ENCODE measurements at places on chromosomes 16 and 17.
A peak's percentile ranks its signal among the peaks of the same experiment; 100 is the strongest.

- DNase-seq, result no peak
These were observed 770 bp downstream of the CCNF start for GRCh38 chr16:2429771-2430663.

- no peak for DNase-seq
These were observed 108.9 kb upstream of the GSE1 start for GRCh38 chr16:85504242-85504641.

DNA sequence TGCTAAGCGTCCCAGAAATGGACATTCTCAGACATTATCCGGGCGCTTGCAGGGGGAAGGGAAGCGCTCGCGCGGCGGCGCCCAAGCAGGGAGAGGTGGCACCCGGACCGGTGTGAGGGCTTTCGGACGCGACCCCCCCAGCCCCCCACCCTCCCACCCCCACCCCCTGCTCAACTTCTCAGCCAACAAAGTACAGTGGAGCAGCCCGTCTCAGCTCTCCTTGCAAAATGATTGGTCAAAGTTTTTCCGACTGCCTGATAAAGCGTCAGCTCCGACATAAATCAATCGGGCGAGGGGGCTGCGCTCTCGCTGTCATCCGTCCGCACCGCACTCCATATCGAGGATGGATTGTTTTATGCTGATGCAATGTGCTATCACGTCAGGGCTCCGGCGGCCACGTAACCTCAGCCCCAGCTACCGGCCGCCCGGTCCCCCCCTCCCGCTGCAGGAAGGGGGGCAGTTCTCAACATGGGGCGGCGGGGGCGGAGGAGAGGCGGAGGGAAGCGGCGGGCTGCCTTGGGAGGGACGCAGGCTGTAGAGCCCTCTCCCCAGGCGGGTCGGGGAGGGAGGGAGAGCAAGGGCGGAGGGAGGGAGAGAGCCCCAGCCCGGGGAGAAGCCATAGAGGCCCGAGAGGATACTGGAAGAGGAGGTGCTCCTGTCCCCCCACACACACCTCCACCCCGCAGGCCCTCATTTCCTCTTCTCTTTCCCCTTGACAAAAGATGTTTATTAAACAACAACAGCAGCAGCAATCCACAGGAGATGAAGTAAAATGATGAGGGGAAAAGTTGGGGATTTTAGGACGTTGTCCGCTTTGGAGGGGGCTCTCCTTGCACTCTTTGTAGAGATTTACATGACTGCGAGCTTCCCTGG lies at the start of gene HOXB9:
TSS of gene HOXB9 (minus strand) at position 114 of the 873 bp plus-strand sequence. CDS start at position 25, 89 bp downstream.
- DNase-seq, result no peak

GRCh38 chr16:59180083-59180476 lies 446.0 kb upstream of the GOT2 start:
- DNase-seq, result no peak

- no peak for DNase-seq
These were observed 676 bp downstream of the CPD start for GRCh38 chr17:30379303-30379902.

DNA sequence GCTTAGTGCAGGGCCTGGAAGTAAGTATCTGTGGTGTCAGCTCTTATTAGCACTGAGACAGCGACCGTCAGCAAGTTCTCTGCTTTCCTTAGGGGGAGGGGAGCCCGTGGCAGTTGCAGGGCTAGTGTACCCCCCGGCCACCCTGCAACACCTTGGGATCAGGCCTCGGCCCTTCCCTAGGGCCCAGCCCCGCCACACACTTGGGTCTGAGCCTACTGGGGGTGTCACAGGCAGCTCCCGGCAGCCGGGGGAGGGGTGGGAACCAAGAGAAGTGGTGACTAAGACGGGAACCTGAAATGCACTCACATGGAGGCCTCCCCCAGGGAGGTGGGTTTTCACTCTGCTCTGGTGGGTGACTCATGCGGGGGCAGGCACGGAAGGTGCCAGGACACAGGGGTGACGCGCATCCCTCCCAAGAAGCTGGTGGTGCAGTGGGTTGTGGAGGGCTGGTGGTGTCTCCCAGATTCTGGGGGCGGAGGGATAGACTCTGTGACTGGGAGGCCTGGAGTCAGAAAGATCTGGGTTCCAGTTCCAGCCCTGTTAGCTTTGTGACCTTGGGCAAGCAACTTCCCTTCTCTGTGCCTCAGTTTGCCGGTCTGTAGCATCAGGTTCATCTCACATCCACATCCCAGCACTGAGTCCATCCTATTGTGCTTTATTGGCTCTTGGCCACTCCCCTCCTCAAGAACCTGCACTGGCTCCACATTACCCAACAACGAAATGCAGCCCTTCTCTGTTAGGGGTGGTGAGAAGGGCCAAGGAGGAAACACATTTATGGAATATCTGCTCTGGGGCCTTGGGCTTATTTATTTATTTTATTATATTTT lies 44.5 kb downstream of the LAT start:
- peak; percentile 77 for DNase-seq

GRCh38 chr17:79174905-79175856 lies 100.6 kb downstream of the ENGASE start:
- no peak for DNase-seq

- DNase-seq, result no peak
These were observed 93.4 kb downstream of the AMFR start for GRCh38 chr16:56331915-56332314.

DNA sequence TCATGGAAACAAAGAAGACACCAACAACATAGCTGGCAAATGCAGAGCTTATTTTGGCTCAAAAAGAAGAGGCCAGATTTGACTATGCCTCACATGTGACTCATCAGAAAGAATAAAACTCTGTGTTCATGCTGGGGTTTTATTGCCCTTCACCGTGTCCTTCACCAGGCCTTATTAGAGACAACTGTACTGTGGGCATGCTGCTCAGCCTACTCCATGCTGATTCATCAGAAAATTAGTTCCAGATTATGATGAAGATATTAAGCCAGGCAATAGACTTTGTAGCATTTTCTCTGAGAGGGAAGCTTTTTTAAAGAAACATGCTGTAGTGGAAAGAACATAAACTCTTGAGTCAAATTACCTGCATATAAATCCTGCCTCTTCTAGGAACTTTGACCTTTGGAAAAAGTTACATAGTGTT lies 89.8 kb downstream of the CYB561 start:
- DNase-seq, result peak; percentile 97

DNA sequence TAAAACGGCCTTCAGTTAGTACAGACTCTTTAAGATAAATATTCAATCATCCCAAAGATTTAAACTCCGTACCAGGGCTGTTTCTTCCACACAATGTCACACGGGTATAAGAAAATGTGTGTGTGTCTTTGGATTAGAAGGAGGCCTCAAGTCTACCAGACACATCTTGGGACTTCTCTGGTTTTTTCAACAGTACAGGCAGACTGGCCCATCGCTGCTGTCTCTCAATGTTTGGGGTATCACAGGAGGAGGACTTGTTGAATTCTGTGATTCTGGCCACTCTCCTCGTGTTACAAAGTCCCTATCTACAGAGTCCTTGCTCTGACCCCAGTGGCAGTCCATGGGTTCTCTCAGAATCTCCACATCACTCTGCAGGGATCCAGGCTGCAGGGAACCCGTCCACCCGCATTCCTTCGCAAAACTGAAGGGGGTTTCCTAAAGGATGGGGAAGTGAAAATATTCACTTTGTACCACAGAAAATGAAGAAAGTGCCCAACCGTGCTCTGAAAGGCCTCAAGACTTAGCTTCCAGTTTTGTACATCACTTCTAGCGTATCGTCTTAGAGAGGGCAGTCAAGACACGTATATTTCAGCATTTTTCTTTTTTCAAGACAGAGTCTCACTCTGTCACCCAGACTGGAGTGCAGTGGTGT lies 373.2 kb downstream of the NPIPA8 start:
- DNase-seq, result no peak

GRCh38 chr17:35068249-35068648 lies 4.7 kb upstream of the RFFL start:
- no peak for DNase-seq

DNA sequence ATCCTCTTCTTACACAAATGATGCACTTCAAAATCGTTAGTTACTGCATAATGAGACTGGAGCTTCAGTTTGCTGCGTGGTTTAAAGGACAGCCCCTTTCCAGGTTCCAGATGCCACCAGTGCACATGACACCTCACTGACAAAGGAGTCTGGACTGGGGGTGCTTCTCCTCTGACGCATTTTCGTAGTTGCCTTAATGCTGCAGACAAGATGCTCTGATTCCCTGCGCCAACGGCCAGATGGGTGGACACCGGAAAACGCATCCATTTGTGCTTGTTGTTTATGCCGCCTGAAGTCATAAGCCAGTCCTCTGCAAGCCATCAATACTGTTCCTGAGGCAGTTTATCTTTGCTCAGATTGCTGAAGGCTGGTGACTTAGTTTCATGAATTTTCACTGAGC lies 16.0 kb downstream of the FBXO31 start:
- no peak for DNase-seq

DNA sequence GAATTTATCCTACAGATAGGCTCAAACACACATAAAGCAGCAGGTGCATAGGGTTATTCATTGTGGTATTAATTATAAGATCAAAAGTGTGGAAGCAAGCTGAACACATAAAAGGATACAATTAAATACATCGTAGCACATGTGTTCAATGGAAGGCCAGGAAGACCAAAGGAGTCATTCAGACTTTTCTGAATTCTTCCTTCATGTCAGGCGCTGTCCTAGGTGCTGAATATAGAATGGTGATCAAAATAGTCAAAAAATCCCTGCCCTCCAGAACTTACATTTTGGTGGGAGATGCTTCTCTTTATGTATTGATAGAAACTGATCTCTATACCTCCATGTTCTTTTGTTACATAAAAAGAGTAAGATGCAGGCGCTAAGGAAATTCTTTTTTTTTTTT lies 439.0 kb upstream of the ASIC2 start:
- DNase-seq, result no peak

DNA sequence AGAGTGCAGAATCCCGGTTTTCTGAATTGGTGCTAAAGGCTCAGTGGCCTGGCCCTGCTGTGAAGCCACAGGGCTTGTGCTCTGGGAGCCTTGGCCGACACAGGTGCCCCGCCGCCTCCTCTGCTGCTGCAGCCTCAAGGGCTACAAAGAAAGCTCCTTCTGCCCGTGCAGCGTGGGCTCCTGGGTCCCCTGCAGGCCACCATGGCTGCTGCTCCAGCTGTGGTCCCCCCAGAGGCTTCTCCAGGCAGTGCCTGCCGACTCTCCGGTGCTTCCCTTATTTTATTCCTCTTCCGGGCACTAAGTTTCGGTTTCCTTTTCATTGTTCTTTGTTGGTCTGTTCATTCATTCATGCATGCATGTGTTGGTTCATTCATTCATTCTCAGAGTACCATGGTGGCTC lies 53.1 kb downstream of the CMIP start:
- no peak for DNase-seq

GRCh38 chr16:30085820-30086219 lies 5.9 kb downstream of the TBX6 start:
- no peak for DNase-seq

DNA sequence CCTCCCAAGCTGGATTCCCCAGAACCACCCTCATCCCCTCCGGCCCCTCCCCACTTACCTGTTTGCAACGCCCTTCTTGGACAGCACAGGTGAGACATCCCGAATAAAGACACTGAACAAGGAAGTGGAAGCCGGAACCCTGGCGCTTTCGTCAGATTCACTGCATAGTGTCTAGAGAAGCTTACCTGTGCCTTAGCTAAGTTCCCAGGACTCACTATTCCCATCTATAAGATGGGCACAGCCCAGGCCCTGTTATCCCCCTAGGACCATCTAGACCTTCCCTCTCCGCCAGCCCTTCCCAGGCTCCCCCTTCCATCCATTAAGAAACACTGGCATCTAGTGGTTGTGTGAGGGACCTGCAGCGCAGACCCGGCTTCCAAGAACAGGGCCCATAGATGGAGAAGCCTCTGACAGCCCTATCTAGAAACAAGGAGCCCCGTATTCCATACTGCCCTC lies 26.9 kb upstream of the RPL38 start:
- no peak for DNase-seq

GRCh38 chr17:16814439-16814838 lies 124.4 kb downstream of the CCDC144A start:
- DNase-seq, result no peak

GRCh38 chr17:40075942-40076498 lies 13.3 kb downstream of the THRA start:
- DNase-seq, result no peak

- no peak for DNase-seq
These were observed 26.1 kb downstream of the GPR142 start for GRCh38 chr17:74393346-74393942.

GRCh38 chr16:24771779-24772157 lies 42.3 kb downstream of the TNRC6A start:
- no peak for DNase-seq

DNA sequence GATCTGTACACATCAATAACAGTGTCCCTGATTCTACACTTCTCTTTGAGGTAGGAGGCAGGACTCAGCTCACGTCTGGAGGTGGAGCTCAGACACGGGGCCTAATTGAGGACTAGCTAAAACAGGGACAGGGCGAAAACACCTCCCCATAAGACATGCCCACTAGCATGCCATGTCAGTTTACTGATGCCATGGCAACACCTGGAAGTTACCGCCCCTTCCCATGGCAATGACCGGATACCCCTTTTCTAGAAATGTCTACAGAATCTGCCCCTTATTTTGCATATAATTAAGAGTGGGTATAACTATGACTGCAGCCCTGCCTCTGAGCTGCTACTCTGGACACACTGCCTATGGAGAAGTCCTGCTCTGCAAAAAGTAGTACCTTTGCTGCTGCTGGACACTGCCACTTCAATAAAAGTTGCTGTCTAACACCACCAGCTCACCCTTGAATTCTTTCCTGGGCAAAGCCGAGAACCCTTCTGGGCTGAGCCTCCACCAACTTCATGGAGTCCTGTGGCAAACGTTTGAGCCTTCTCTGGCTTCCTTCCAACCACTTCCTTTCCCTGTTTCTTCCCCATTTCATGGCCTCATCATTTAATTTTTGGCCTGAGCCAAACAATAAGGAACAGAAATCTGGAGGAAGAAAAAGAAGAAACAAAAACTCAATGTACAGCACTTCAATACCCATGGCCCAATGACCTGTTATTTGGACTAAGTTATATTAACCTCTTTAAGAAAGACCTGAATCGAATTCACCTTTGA lies 21.0 kb downstream of the PHB1 start:
- DNase-seq, result no peak

- no peak for DNase-seq
These were observed 2.6 kb downstream of the MXRA7 start for GRCh38 chr17:76707985-76708807.

- DNase-seq, result no peak
These were observed 5.9 kb downstream of the BAIAP2 start for GRCh38 chr17:81040791-81041337.

GRCh38 chr17:20241855-20242254 lies 225.5 kb downstream of the LGALS9B start:
- DNase-seq, result no peak

GRCh38 chr17:29643817-29644160 lies 21.1 kb upstream of the CORO6 start:
- DNase-seq, result no peak

Measured in HFF-Myc (cell line).